Right cardiac atrium (tissue), 5 donors: ENCODE measurements at places on chromosomes 16 and 17. TPM values are rescaled to one million over a fixed set of nuclear protein-coding genes. Genes with fewer than 3 reads are reported as not detected.
A peak's percentile ranks its signal among the peaks of the same experiment; 100 is the strongest.

GRCh38 chr16:84502581-84502980, 1.9 kb downstream of the MEAK7 start:
- DNase-seq, result peak; percentile 10

DNA sequence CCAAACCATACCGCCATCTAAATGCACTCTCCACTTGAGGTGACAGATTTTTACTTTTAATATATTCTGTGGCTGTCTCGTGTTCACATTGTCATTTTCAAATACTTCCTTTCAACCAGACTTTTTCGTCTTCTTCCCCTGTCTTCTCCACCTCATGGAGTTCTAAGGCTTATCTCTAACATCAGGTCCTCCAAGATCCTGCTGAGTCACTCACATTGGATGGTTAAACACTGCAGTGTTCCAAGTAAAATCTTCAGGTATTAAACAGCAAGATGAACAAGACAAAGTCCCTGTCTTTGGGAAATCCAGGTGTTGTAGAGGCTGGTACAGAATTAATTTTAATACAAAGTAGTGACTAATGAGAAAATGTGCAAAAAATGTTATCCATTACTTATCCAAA, 330.2 kb upstream of the KIF2B start:
- no peak for DNase-seq

PRSS22 gene
- total RNA-seq, result not detected

CYTH1 gene
- total RNA-seq, result 36.0 TPM

- DNase-seq, result peak; percentile 65
Measured at GRCh38 chr17:29004081-29004692, 1.6 kb downstream of the SEZ6 start.

MYL4 gene
- 3,878 TPM for total RNA-seq

DNA sequence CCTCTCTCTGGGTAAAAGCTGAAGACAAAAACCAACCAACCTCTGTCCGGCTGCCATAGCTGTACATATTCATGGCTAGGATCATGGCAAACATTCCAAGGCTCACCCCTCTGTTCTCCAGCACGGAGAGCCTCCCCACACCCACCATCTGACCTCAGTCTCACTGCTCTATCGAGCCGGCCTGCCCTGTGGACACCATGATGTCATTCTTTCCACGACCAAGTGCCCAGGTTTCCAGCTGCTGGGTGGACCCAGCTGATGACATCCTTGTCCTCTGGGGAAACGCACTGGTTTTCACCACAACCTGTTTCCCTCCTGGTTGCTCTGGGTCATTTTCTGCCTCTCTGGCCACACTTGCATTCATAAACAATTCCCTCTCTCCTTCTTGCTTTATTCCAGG, 67.7 kb downstream of the NDEL1 start:
- peak; percentile 70 for DNase-seq

ITGB3 gene
- total RNA-seq, result 5.0 TPM

GRCh38 chr17:17088086-17088485, 45.8 kb downstream of the MPRIP start:
- no peak for DNase-seq

DNA sequence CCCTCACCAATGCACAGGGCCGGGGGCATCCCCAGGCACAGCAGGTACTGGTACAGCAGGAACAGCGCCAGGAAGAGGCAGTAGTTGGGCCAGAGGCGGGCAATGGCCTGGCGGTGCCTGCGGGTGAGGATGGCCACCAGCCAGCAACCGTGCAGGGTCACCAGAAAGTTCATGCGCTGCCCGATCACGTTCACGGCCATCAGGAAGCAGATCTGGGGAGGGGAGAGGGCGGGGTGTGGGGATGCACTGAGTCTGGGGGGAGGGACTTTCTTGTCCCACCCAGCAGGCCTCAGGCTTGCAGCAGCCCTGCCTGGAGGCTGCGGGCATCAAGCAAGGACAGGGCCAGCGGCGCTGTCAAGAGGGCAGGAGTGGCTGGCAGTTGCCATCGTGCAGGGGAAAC, 25.4 kb downstream of the CTU2 start:
- DNase-seq, result no peak

DNA sequence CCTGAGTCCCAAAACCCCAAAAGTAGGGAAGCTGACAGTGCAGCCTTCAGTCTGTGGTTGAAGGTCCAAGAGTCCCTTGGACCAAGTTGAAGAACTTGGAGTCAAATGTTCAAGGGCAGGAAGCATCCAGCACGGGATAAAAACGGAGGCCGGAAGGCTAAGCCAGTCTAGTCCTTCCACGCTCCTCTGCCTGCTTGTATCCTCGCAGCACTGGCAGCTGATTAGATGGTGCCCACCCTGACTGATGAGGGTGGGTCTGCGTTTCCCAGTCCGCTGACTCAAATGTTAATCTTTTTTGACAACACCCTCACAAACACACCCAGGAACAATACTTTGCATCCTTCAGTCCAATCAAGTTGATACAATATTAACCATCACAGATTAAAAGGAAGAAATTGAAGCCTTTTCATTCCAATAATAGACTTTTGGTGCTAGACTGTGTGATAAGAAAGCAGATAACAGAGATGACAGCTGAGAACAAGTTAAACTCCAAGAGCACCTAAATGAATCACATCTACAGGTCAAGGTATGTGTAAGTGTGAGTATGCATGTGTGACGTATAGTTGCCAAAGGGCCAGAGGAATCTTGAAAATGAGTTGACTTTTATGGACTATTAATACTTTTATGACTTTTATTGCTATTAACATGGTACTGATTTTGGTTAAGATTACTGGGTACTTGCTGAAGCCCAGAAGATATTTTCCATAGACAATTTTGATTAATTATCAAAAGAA, 933.5 kb upstream of the SOX9 start:
- no peak for DNase-seq

TTYH2 gene
- total RNA-seq, result 30.4 TPM

CD300E gene
- 0.94 TPM for total RNA-seq

- DNase-seq, result no peak
Measured at GRCh38 chr17:44209786-44210341, 9.6 kb downstream of the UBTF start.

IGF2BP1 gene
- not detected for total RNA-seq

DNA sequence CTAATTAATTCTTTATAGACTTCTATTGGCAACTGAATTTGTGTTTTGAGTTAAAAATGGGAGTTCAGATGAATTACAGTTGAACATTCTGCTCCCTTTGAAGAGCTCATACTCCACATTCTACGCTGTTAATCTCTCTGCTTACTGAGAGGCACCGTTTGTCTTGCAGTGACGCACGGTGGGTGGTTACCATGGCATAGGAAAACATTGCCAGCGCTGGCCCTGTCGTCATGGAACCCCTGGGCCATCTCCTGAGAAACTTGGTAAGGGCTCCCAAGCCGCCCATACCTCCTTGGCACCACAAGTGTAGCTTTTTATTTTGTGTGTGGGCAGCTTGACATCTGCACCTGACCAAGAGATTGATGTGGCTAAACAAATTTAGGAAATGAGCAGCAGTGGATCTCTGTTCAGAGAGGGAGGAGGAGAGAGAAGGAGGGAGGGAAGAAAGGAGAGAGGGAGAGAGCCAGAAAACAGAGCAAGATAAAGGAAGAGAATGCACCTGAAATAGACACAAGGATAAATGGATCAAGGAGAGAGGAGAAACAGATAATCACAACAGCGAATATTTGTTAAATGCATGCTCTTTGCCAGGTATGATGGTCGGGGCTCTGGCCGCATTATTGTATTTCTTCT, 398.5 kb downstream of the HAPSTR1 start:
- DNase-seq, result peak; percentile 72

GRCh38 chr17:36094746-36095145, 4.8 kb upstream of the CCL3 start:
- no peak for DNase-seq

TSPAN10 gene
- not detected for total RNA-seq

TMIGD1 gene
- not detected for total RNA-seq

DNA sequence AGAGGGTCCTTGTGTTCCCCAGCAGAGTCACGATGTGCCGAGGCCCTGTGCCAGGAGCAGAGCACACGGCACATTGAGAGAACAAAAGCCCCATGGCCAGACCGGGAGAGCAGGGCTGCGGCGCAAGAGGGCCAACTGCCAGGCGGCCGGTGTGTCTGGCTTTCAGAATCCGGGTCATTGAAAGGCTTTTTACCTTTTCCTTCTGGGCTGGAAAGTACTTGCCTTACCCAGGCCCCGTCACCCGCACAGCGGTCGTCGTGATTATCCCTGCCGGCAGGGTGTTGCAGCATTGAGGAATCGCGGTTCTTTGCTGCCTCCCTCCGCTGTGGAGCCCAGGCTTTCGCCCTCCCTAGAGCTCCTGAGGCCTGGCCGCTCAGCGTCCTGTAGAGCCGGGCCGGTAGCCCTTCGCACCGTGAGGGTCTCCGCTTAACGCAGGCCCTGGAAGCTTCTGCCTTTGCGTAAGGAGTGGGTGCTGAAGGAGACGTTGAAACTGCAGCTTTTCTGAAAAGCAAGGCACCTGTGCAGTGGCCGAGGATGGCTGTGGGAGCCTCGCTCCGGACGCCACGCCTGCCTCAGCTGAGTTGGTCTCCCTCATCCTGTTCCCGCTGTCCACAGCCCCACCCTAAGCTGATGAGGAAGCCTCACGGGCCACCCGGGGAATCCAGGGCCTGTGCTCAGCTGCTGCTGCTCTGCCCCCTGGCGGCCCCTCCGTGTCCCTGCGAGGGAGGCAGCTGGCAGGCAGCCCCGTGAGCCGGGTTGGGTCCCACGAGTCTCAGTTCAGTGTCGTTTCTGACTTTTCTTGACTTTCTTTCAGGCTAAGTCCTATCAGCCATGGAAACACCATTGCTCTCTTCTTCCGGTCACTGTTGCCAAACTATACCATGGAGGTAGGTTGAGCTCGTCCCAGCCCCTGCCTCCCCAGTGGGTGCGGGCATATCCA, 8.6 kb upstream of the MC1R start:
- DNase-seq, result peak; percentile 94

GRCh38 chr17:17835415-17836249, 1.2 kb downstream of the SREBF1 start:
- DNase-seq, result peak; percentile 68

SEZ6L2 gene
- 2.4 TPM for total RNA-seq

DNA sequence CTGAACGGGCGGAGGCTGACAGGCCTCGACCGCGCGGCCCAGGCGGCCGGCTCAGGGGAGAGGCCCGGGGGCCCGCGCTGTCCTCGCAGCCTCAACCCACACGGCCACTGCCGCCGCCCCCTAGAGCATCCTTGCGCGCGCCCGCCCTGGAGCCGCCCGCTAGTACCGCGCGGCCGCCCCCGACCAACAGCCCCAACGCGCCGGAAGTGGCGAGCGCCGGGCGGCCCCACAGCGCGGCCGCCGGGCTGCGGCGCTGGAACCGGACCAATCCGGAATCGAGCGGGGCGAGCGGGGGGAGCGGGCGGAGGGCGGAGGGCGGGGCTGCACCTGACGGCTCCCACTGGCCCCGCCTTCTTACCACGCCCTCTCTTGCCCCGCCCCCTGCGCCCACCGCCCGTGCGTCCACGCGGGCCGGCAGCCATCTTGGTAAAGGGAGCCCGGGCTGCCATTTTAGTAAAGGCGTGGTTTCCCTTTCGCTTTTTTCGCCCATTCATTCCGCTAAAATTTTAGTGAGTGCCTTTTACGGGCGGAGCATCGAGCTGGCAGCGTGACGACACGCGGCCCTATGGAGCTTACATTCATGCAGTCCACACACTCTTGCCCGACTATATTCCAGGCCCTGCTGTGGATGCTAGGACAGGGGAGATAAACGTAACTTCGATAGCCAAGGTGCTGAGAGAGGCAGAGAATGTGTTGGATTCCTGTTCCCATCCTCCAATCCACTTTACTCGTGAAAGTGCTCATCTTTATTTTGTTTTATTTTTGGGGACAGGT, at the start of gene XPO6:
XPO6 (minus strand) TSS at position 208 of the 774 bp plus-strand sequence. CDS start 597 bp downstream, outside the sequence.
- peak; percentile 99 for DNase-seq

DNA sequence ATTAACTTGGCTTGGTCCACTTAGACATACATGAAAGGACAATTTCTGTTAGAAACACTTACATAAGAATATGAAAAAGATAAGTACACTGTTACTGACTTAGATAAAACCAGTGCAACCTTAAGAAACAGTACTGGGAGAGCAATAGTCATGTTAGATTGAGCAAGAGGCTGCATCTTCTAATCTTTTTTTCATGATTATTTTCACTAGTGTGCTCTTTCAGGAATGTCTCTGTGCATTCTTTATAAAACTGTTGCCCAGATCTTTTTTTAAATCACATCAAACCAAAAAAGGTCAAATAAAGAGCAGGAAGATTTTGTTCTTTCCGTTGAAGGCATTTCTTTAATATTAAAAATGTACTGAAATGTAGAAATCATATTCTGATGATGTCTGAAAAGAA, 100.7 kb upstream of the AXIN2 start:
- no peak for DNase-seq

DNA sequence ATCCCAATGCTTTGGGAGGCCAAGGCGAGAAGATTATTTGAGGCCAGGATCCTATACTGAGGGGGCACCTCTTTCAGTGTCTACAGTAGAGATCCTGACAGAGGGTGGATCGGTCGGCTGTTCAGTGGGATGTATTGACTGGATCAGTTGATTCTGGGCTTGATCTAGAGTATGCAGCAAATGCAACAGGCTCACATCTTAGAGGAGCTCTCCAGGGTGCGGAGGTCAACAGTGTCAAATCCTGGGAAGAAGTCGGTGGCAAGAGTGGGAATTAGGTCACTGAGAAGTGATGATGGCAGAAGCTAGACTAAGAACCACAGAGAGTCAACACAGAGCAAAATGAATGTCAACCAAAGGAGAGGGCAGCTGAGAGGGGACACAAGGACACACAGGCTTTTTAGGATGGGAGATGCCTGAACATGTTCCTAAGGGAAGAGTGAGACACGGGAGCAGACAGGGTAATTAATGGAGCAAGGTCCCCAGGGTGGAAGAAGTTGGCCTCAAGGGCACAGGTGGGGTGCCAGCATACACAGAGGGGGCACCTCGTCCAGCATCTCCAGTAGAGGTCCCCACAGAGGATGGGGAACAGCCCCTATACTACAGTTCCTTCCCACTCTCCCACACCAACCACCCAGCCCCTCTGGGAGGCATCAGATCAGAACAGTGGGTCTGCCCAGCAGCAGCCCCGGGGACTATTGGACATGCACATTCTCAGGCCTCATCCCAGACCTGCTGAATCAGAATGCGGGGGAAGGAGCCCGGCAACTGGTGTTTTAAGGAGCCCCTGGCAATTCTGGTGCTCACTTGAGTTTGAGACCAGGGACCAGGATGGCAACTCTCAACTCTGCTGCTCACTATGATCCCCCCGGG, 10.0 kb upstream of the CYTH1 start:
- no peak for DNase-seq

DNA sequence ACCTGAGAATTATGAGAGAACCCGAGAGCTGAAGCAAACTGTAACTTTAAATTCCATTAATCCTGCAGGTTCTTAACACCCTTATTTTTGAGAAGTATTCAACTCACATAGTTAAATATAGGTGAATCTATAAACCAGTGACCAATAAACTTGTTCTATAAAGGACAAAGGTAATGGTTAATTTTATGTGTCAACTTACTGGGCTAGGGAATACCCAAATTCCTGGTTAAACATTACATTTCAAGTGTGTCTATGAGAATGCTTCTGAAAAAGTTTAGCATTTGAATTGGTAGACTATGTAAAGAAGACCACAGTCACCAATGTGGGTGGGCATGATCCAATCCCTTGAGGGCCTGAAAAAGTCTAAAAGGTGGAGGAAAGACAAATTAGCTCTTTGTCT, 99.1 kb downstream of the KCNJ2 start:
- DNase-seq, result no peak
